Fibroblast of upper back skin (primary cell): ENCODE measurements at places on chromosomes 11 and 22.

GRCh38 chr22:48314073-48314472 lies 1513.6 kb downstream of the BRD1 start:
- no peak for DNase-seq

GRCh38 chr11:83073884-83074283 lies 2.2 kb upstream of the RAB30 start:
- DNase-seq, result no peak

DNA sequence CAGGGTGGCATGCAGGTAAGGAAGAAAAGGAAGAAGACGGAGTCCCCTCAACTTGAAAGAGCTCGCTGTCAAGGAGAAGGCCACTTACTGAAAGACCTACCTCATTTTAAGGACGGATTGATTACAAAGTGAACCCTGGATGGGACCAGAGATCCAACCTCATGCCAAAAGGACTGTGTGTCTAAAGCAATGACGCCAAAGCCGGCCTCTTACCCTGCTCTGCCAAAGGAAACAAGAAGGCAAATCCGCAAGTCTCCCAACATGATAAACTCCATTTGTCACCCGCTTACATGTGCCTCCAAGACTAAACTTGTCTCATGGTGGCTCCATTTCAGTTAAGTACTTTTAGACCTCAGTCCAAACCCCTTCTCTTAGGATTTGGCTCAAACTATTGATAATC lies 148.7 kb upstream of the MTMR2 start:
- no peak for DNase-seq

DNA sequence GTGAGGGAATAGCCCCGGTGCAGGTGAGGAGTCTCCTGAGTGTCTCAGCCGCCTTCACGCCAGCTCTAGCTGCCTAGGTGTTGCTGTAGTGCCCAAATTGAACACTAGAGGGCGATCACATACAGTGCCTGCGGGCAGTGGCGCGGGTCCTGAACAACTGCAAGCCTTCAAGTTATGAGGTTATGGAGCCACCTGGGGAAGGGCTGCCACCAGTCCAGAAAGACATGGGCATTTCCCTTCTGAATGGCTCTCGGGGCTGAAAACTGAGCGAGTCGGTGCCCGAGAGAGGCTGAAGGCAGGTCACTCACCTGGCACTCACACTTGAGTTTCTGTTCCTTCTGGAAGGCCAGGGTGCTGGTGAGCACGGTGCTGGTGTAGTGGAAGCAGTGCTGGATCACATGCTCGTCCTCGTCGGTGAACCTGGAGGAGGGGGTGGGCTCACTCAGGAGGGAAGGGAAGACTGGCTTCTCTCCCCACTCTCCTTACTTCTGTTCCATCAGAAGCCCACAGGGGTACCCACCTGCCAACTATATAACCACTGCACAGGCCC lies 88.4 kb downstream of the PDE2A start:
- peak; percentile 45 for DNase-seq

- peak; percentile 94 for DNase-seq
These were observed 40.0 kb downstream of the DCUN1D5 start for GRCh38 chr11:103051981-103052380.

- no peak for DNase-seq
These were observed 10.4 kb upstream of the SEPTIN5 start for GRCh38 chr22:19703869-19704268.

- DNase-seq, result no peak
These were observed 232.1 kb downstream of the C11orf87 start for GRCh38 chr11:109654091-109654490.

- no peak for DNase-seq
These were observed 459.7 kb downstream of the DLG2 start for GRCh38 chr11:85167471-85167870.

DNA sequence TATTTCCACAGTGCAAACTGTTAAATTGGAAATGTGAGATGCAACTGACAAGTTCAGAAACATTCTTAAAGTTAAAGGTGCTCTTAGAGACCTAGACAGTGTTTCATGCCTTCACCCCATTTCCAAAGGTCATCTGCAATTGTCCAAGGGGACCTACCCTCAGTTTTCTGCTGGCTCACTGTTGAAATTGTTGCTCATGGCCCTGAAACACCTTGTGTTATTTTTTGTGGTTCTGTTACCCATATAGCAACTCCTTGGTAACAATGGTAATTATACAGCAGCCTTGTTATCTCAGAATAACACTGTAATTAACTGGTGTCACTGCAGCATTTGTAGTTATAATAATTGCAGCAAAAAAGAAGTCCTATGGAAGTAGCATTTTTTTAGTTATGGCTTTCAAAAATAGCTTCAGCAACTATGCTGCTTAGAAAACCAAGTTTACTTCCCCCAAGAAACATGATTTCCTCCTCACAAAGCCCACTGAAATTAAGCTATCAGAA lies 49.2 kb upstream of the CCDC34 start:
- DNase-seq, result no peak
